Fibroblast of villous mesenchyme (primary cell): ENCODE measurements at places on chromosomes 16 and 17. TPM values are rescaled to one million over a fixed set of nuclear protein-coding genes. Genes with fewer than 3 reads are reported as not detected.

DNA sequence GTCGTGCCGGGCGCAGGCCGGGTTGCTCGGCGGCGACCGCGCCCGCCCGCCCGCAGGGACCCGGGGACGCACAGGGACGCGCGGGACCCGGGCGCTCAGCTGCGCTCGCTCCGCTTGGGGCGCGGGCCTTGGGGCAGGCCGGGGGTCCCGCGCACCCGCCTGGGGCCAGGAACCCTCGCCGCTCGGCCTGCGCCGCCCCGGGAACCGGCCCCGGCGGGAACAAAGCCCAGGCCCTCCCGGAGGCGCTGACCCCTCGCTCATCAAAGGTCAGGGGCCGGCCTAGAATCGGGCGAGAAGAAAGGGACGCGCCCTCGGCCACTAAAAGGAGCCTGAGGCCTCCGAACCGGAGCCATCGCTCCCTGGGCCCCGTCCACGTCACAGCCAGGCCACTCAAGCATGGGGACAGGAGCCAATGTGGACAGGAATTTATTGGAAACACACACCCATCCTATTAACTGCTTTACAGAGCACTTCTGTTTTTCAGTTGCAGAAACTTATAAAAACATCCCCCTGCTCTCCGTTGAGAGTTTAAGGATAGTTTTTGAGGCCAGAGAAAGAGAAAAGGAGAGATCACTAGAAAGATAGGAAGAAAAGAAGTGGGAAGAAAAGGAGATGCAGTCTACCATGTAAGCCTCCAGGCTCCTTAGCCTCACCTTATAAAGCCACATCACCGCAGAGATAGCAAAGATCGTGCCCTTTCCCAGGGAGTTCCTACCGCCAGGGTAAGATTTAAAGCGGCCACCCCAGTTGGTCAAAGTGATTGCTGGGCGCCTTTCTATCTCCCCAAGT lies 558 bp upstream of the ZFHX3 start:
- peak; percentile 41 for DNase-seq

- peak; percentile 92 for DNase-seq
Observed at GRCh38 chr17:8220783-8221662, 10.6 kb upstream of the AURKB start.

GRCh38 chr17:47726796-47727703 lies 6.0 kb upstream of the TBX21 start:
- no peak for DNase-seq

NPIPB12 gene
- total RNA-seq = 15.1 and 18.4 TPM in 2 replicates

NCBP3 gene
- total RNA-seq = 17.7 and 26.3 TPM in 2 replicates

CCL8 gene
- not detected in 2 replicates for total RNA-seq

DNA sequence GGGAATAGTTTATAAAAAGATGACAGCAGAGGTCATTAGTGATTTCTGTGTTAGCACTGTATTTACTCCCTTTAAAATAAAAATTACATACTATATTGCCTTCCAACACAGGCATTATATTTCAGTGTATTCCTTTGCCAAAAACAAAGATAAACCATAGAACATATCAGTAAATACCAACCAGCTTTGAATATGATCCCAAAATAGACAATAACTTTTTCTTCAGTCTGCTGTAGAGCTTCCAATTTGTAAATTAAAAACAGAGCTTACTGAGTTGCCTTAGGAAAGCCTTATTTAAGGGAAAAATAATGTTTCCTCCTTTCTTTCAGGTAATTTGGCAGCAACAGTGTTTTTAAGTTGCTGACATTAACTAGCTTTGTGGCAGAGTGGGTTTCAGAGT lies 352.1 kb upstream of the TBX2 start:
- DNase-seq = no peak

PABPN1L gene
- total RNA-seq = not detected in 2 replicates

CES3 gene
- 0.32 TPM in 1 of 2 replicates, not detected in the other for total RNA-seq

- DNase-seq = no peak
Observed at GRCh38 chr17:8147805-8148404, 4.3 kb downstream of the PER1 start.

CDRT15 gene
- total RNA-seq = not detected in 2 replicates

GRB2 gene
- 78.0 and 98.0 TPM in 2 replicates for total RNA-seq

DNA sequence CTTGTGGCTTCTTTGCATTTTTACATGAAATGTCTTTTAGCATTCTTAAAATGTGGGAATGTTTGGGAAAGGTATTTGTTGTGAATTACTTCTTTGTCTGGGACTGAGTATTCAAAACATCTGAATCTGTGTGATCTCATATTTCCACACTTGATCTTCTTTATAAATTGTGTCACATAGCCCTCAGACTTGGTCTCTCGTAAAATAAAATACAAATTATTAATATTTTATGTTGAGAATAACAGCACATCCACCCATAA lies 81.9 kb downstream of the TUBD1 start:
- DNase-seq = peak; percentile 64

DNA sequence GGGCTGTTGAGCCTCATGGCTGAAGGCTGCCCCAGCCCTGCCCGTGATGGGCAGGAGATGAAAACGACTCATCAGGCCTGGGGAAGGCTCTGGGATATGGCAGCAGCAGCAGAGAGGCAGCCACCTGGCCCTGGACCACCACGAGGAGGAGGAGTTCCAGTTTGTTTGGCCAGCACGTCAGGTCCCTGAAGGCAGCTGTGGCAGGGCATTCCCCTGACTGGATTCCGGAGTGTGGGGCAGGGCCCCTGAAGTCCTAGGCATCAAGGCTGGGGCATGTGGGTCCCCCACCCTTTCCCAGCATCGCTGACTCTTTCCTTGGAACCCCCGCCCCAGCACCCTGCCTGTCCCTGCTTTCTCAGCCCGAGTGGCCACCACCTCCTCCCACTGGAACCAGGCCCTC lies 197.4 kb downstream of the ZNF423 start:
- DNase-seq = no peak

CDH11 gene
- 265 and 290 TPM in 2 replicates for total RNA-seq

MARVELD3 gene
- total RNA-seq = under 0.01 TPM in 1 of 2 replicates, not detected in the other

GRCh38 chr17:17730250-17730935 lies 49.1 kb downstream of the RAI1 start:
- DNase-seq = no peak

- DNase-seq = no peak
Observed at GRCh38 chr17:65290056-65290455, 152.9 kb downstream of the RGS9 start.

- DNase-seq = peak; percentile 53
Observed at GRCh38 chr17:31294820-31295488, 2.1 kb downstream of the OMG start.

CDH3 gene
- total RNA-seq = 0.32 and 2.2 TPM in 2 replicates

DNA sequence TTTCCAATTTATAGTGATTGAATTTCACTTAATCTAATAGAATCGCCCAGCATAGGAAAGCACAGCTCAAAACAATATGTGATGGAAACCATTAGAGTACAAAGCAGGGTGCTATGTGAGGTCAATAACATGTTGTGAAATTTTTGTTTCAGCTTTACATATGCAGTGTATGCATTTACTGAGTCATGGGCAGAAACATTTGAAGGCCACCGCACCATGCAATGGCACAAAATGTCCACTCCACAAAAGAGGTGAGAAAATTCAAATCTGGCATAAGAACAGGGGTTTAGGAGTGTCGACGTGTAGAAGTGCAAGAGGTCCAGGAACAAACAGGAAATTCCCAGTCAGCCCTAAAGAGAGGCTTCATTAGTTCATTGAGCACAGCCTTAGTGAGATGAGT lies 131.2 kb downstream of the ANKFN1 start:
- DNase-seq = no peak

USB1 gene
- total RNA-seq = 24.5 and 32.4 TPM in 2 replicates

- no peak for DNase-seq
Observed at GRCh38 chr16:68528233-68528632, 10.9 kb upstream of the ZFP90 start.

GRCh38 chr16:66539623-66540469 lies 10.1 kb downstream of the TK2 start:
- DNase-seq = no peak

DNA sequence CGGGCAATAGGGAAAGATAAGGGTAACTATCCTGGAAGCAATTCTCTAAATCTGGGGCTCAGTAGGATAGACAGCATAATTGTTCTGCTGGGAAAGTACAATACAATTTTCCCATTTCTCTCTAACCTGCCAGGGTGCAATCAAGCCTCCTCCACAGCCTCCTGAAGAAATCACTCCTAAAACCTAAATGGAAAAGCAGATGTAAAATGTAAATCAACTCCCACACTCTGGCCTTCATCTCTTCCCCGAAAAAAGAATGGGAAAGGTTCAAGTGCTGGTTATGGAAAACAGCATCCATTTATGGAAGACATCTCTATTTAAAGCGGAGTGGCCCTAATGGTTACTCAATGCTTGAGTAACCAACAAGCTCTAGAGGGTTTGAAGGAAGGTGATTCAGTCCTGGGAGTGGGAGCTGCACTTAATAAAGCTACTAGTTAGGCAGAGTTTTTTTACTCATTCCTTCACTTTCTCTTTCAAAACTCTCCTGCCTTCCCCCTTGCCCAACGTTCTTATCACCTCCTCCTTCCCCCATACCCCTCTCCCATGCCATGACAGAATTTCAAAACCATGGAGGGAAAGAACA lies 5.1 kb downstream of the MMD start:
- DNase-seq = peak; percentile 71

GRCh38 chr16:48137822-48138221 lies 18.0 kb downstream of the ABCC12 start:
- DNase-seq = no peak

- DNase-seq = peak; percentile 35
Observed at GRCh38 chr16:55370762-55371482, 46.9 kb downstream of the IRX6 start.

DNA sequence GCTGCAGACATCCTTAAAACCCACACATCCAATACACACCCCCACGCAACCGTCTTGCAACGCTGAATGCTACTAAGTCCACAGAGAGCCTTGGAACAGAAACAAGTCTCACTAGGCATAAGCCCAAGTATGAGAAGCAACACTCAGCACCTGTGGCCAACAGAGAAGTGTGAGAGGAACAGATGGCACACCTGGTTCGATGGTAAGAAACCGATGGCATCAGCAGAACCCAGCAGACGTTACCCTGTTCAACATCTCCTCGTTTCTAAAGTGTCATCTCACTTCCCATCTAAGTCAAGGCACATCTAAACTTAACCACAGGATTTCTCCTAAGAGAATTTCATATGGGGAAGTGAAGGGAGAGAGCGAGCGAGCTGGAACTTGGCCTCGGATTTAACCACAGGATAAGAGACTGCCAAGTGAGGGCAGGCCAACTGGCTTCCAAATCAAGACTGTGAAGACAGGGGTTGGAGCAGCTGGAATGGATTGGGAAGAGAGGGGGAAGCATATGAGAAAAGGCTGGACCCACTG lies 41.0 kb downstream of the NXPH3 start:
- DNase-seq = peak; percentile 78

TLCD3A gene
- total RNA-seq = 24.5 and 32.4 TPM in 2 replicates

- no peak for DNase-seq
Observed at GRCh38 chr17:48745381-48746275, 17.1 kb upstream of the HOXB13 start.

DNA sequence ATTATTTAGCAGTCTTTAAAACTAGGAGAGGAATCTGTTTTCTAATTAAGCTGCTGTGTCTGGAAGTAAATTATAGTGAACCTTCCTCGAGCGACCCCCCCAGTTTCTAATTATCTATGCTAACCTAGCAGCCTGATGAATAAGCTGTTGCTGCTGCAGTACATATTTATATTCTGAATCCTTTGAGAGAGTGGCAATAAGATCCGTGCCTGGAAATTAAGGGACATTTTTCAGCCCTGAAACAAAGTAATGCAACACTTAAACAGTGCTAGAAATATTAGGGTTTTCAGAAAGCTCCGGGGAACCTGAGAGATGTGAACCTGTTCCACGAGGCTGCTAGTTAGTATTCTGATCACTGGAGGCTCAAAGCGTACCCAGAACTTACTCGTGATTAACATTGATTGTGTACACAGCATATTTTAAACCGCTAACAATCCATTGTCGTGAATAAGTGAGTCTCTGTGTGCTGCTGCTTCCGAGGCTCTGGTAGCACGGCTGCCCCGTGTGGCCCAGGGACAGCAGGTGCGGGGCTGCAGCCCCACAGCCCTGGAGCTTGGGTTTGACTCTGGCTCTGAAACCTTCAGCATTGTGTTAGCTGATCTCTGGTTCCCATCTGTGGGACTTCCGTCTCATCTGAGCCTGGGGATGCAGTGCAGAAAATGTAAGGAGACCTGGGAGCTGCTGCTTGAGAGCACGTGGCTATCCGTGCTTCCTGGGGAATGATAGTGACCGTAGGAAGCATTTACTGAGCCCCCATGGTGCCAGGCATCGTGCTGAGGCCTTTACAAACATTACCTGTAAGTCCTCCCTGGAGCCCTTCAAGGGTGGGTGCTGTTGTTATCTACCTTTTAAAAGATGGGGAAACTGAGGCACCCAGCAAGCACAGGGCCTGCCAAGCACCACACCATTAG lies 190.9 kb upstream of the CHMP6 start:
- DNase-seq = no peak

NUPR1 gene
- total RNA-seq = 8.2 and 27.7 TPM in 2 replicates

DNA sequence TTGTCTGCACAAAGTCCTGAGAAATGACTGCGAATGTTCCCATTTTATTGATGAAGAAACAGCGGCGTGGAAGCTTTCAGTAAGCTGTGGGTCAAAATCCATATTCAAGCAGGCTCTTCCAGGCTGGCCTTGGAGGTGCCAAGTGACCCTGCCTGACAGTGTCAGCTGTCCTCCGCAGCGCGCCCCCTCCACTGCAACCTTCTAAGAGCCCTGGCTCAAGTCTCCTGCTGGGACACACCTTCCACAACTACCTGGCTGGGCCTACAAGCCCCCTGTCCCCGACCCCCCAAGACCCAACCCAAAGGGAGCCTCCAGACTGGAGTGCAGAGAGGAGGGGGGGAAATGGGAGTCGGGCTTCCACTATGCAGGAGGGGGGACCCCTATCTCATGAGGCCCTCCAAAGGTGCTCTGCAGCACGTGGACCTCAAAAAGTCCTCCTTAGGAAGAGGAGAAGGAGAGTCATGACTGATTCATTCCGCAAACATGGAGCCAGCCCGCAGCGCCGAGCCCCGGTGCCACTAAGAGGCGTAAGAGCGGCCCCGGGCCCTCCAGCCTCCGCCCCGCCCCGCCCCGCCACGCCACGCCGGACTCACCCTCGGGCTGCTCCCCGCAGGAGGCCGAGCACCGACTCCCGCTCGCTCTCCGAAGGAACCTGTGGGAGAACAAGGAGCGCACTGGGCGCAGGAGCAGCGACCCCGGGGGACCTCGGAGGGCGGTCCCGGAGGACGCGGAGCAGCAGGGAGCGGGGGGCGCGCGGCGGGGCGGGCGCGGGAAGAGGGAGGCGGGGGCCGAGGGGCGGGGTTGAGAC lies 574 bp downstream of the MPP3 start:
- DNase-seq = peak; percentile 67

ZACN gene
- total RNA-seq = not detected in 2 replicates

EVPLL gene
- not detected in 2 replicates for total RNA-seq
